Hematopoietic multipotent progenitor cell treated with erythropoietin and hydrocortisone succinate and interleukin-3 and kit ligand, for 6 days (in vitro differentiated cells): ENCODE measurements at places on chromosomes 7 and 10.
A peak's percentile ranks its signal among the peaks of the same experiment; 100 is the strongest.

GRCh38 chr7:91043924-91044645 is 220.1 kb upstream of the FZD1 start:
- DNase-seq: no peak

DNA sequence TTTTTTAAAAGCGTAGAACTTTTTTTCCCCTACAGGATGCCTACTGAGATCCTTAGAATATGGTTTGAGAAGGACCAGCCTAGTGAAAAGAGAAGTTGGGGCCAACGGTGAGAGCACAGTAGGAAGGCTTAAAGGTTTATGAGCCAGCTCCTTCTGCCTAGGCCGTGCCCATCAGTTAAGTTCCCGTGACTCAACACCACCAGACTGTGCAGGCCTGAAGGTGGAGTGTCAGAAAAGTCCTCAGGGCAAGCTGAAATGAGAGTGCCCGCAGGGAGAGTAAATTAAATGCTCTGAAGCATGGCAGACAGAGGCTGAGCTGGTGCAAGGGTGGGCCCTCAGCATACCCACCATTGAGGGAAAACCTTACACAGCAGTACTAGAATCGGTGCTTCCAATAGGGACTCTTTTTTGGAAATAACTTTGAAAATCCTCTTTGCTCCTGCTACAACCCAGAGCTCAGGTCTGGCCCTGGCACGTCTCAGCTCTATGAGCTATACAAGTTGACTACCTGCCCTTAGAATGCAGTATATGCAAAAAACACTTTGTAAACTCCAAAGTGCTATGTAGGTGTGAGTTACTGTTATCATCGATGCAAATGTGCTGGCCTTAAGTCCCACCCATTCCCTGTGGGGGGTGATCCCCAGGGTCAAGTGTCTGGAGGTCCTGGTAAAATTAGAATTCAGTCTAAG is 15.2 kb upstream of the C10orf67 start:
- DNase-seq: no peak

- DNase-seq: no peak
Observed at GRCh38 chr10:4151466-4151865, 366.5 kb upstream of the KLF6 start.

DNA sequence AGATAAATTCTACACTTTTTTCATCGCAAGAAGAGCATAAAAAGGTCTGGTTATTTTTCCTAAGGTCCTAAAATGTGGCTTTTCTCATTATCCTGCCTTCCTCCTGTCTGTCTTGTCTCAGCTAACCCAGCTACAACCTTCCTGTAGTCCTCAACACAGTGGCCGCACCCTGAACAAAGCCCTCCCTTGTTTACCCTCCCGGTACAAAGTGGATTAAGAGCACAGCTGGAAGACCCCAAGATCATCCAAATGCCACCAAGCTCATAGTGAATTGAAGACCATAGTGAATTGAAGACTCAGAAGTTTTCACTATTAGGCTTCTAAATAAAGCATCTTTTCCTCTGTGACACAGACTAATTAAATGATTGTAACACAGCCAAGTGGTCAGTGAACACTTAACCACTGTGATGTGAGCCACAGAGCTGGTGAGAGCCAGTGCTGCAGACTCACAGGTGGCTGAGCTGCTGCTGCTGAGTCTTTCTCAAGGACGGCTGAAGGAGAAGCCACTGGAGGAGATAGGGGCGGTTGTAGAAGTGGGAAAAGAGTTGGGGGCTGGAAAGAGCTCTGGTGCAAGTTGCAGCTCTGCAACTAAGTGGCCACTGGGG is 123.6 kb downstream of the ATXN7L1 start:
- DNase-seq: no peak

- no peak for DNase-seq
Observed at GRCh38 chr10:133405272-133405671, 11.3 kb downstream of the MTG1 start.

DNA sequence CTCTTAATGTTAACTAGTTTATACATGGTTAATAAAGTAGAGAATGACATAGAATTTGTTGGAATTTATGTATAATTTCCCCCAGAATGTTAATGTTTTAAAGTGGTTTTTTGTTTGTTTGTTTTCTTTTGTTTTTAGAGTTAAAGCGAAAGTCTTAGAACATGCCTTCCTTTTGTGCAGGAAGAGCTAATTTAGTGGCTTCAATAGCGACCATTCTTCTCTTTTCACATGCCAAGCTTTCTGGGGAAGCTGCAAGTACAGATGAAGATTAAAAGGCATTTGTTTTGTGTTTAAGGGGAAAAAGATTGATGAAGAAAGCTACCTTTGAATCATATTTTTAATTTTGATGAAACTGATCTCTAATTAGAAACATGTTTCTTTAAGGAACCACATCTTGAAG is 256.3 kb upstream of the CSTF2T start:
- DNase-seq: no peak

GRCh38 chr10:17454161-17455014 is at the start of gene ST8SIA6:
ST8SIA6 (minus strand) TSS chr10:17454595; CDS start chr10:17454255, 340 bp downstream.
- DNase-seq: peak; percentile 80

DNA sequence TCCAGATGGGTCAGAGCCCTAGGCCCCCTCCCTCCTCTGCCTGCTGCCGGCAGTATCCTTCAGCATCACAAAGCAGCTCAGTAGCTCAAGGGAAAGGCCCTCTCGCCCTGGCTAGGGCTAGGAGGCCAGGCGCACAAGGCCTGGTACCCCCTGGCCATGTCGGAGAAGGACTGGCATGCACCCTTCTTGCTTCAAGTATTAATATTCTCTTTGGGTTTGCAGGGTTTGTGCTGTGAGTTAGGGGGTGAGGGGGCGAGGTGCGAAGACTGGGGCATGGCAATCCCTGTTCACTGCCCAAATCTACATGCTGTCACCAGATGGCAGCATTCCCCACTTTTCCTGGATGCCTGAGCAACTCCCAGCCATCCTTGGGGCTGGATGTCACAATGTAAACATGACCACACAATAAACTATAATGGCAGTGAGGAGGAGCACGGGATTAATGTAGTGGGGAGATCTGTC is 105.2 kb downstream of the NEURL1 start:
- DNase-seq: peak; percentile 76

DNA sequence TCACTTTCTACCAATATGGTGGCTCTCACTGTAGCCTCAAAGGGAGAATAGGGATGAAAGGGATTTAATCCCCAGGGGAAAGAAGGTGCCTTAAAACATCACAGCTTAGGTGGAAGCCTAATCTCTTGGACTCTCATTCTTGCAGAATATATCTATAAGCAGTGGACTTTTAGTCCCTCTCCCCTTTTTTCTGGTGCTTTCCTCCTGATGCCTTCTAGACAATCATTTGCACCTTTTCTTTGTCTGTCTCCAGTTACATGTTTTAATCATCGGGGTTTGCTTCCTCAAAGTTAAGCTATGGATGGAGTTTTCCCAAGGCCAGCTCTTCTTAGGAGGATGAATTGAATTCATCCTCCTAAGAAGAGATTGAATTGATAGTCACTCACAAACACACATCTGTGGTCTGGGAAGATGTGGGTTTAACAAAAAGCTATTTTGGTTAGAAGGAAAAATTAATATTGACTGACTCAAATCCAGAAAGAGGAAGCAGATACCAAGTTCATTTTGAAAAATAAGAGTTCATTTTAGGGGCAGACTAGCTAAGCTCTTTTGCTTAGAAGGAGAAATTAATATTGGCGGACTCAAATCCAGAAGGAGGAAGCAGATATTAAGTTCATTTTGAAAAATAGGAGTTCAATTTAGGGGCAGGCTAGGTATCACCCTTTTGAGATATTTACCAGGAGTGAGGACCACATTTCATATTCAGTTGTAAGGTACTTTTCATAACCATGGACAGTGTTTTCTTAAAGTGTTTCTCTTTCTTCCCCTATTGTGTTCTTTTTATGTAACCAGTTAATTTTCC is 35.2 kb upstream of the PLEKHS1 start:
- no peak for DNase-seq

GRCh38 chr7:2732959-2733584 is 45.1 kb downstream of the AMZ1 start:
- peak; percentile 85 for DNase-seq

- peak; percentile 24 for DNase-seq
Observed at GRCh38 chr7:131355917-131356777, 28.5 kb downstream of the MKLN1 start.

GRCh38 chr10:60739558-60739957 is 38.7 kb upstream of the CDK1 start:
- DNase-seq: no peak

DNA sequence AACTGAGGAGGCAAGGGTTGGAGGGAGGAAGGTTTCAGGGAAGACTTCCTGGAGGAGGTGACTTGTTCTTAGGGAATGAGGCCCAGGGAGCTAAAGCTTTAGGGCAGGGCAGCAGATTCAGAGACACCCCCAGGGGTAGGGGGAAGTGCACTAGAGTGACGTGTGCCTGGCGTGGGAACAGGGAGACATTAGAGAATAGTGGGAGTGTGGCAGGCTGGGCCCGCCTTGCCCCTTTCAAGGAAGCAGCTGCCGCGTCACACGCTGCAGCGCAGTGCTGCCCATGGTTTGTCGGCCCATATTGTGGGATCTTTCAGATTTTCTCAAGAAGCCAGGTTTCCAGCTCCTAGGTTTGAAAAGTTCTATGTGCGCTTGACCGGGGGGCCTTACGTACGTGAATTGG is 139.4 kb downstream of the LHPP start:
- no peak for DNase-seq

GRCh38 chr7:5665094-5666025 is 116.1 kb downstream of the RNF216 start:
- DNase-seq: peak; percentile 86

GRCh38 chr10:101829561-101830315 is 11.5 kb upstream of the OGA start:
- DNase-seq: peak; percentile 90

- DNase-seq: no peak
Observed at GRCh38 chr7:98399890-98400541, 874 bp downstream of the BAIAP2L1 start.

GRCh38 chr7:7799138-7799537 is 80.7 kb upstream of the RPA3 start:
- DNase-seq: no peak

DNA sequence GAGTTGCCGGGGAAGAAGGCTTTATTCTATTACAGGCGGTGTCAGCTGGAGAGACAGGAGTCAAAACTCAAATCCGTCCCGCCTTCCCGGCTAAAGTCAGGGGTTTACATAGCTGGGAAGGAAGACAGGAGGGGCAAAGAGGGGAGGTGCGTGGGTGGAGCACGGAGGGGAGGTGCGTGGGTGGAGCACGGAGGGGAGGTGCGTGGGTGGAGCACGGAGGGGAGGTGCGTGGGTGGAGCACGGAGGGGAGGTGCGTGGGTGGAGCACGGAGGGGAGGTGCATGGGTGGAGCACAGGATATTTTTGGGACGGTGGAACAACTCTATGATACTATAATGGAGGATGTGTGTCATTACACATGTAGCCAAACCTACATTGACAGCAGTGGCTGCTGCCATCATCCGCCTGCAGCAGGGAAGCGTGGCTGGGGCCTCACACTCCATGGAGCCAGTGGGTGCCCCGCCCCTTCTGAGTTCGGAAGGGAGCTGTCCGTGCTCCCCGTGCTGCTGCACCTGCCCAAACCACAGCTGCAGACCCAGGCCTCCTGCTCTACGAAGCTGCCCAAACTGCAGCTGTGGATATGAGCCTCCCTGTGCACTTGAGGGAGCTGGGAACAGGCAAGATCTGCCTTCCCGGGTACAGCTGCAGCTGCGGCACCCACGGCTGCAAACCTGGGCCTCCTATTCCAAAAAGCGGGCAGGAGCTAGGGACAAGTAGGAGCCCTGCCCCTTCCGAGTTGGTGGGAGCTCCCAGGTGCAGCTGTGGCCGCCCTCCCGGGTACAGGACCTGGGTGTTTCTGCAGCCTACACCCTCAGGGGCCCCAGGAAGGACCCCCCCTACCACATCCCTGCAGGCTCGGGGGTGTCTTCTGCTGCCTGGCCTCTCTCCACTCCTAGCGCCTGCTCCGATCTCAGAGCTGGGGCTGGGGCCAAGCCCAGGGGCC is 119.4 kb downstream of the DYNC2I1 start:
- no peak for DNase-seq

DNA sequence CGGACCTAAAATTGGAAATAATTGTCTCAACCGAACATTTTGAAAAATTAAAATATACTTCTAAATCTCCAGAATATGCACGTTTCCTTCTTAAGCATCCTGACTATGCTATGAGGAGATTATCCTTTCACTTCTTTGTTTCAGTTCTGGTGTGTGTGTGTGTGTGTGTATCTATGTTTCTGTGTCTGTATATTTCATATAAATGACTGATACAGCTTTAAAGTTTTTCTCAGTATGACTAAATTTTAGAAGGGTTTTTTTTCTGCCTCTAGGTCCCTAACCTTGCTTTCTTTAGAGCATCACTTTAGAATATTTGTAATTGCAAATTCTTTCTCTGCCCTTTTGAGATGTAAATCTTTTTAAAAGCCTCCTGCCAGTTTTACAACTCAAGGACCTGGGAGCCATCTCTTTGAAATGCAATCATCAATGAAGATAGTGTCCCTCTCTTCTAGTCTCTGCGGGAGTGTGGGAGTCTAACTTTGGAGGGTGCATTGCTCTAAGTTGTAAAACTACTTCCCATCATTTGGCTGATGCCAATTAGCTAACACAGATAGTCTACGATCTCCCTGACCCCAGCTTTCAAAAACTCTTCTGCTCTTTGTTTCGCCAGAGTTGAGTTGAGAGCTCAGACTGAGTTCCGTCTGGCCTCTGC is 782.0 kb upstream of the ZWINT start:
- DNase-seq: no peak

DNA sequence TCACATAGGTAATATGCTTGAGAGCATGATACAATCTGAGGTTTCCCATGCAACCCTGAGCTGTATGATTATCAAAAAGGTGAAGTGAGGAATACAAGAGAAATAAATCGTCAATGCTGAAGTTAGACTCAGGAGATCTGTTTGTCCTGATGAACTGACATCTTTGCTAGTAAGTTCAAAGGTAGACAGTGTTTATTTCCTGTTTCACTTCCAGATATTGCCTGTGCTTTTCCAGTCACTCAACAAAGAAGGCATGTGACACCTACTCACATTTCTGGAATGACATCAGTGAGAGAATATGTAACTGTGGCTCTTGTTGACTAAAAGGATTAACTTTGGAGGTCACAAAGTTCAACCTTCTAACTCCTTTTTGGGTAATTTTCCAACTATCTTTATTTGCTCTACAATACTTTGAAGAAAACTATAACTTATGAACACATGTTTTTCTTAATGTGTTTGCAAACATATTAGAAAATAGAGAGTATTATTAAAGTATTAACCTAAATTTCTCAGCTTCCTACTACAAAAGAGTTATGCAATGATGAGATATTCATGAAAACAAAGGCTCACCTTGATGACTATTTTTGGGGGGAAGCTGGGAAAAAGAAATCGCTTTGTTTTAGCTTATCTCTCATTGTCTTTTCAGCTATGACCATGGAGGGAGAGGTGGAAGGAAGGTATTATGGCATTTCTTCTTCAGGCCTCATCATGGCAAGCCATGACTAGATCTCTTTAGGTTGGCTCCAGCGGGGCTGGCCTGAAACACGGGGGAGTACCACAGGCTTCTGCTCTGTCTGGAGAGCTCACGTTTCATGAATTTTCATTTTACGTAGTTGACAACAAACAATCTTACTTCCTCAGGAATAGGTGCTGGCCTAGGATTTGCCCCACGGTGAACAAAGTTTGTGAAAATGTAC is 214.7 kb upstream of the SLC26A5 start:
- no peak for DNase-seq

DNA sequence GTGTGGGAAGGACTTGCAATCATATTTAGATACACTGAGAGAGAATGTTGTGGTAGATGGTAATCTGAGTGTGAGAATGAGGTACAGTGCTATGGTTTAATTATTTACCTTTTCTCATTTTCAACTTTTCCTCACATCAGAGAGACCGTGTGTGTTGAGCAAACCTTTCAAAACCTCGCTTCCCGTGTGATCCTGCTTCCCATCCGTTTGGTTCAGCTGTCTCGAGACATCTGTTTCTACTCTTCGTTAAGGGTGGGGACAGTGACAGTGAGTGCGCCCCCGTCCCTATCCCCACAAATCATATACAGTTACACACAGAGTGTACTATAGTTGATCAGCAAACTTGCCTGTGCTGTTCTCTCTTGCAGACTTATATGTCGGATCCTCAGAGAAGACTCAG is 33.0 kb upstream of the NOBOX start:
- DNase-seq: no peak
